ENCODE measurements at places on chromosomes 2 and 18. TPM values are rescaled to one million over a fixed set of nuclear protein-coding genes. Genes with fewer than 3 reads are reported as not detected.
A peak's percentile ranks its signal among the peaks of the same experiment; 100 is the strongest.

DNA sequence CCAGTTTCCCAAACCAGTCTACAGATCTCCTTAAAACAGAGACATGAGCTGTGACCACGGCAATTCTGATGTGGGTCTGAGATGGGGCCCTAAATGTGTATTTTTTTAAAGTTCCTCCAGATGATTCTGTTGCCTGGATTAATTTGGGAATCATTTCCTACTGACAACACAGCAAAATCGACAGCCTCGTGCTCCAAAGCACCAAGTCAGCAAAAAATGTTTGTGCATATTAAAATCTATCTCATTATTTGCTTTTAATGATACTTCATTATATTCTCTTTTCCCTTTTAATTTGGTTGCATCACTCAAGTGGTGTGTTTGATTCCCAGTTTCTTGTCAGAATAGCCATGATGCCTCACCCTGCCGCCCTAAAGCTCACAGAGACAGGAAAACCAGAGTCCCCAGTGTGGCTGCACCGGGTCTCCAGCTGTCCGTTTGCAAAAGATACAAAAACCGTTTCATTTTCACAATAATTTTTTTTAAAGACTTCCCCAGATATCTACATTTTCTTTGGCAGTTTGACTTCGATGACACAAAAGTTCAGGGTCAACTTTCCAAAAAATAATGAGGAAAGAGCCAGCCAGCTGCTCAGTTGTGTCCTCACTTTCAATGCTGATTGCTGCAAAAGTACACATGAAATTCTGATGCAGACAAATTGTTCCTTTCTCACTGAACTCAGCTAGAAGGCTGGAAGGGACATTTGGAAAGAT, 443.2 kb upstream of the ID2 start:
- DNase-seq, result no peak

- DNase-seq, result no peak
These were observed 75.0 kb upstream of the PKDCC start for GRCh38 chr2:41972819-41973218.

- DNase-seq, result peak; percentile 60
These were observed 267.4 kb downstream of the PHLPP1 start for GRCh38 chr18:62982600-62983251.

Gene NAGK
- total RNA-seq, result 96.2 TPM

GRCh38 chr18:10909724-10910123, 239.6 kb downstream of the PIEZO2 start:
- no peak for DNase-seq

DNA sequence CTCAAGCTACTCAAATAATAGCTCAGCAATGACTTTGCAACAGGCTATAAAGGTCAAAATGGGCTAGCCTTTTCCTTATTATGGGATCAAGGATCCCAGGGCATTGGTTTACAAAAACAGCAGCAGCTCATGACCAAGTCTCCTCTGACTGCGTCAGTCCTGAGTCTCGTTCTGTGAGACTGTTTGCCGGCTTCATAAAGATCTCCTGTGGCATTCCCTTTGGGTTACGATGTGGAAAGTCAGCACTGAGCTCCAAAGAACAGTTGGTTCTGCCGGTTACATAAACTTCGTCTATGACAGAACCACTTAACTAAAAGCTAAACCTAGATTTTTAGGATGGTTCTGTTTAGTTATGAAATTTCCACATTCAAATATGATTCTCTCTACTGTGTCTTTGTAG, 674.9 kb downstream of the ZEB2 start:
- DNase-seq, result no peak

GRCh38 chr2:176160986-176161824, 4.1 kb downstream of the HOXD3 start:
- no peak for DNase-seq

DNA sequence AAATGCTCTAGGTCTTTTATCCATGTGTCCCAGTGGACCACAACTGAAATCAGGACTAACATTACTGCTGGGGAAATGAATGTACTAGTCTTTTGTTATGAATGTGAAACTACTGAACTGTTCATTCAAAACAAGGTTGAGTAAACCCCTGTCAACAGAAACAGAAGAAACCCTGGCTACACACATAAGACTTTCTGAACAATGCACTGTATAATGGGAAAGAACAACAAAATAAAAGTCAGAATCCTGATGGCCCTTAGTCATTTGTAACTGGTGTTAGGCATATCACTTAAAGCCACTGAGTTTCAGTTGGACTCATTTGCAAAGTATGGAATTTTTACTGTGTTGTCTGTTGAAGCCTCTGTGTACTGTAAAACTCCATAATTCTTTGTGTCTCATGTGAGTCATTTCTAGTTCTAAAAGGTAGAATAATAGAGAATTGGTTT, 77.0 kb upstream of the UBXN4 start:
- no peak for DNase-seq

Gene ANO7
- 0.57 TPM for total RNA-seq

Gene PUM2
- 177 TPM for total RNA-seq

- no peak for DNase-seq
These were observed 291.5 kb downstream of the SLC4A3 start for GRCh38 chr2:219918944-219919343.

Gene POTEI
- total RNA-seq, result not detected

GRCh38 chr18:63603355-63603754, 16.2 kb downstream of the SERPINB13 start:
- no peak for DNase-seq

Gene TRAPPC12
- 150 TPM for total RNA-seq

DNA sequence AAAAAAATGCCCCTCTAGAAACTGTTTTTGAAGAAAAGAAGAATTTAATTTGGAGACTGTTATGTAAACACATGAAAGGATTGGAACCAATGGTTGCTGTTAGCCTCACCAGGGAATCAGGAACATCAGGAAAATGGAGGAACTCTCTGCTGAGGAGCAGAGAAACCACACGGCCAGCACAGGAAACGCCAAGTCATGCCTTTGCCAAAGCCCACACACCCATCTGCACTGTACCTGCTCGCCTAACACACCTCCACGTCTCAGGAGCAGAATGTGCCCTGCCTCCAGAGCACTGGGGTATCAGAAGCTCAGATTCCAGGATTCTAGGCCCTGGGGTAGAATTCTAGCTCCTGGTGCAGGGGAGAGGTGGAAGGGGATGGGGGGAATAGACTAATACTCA, 9.8 kb upstream of the SCYGR1 start:
- DNase-seq, result no peak

- DNase-seq, result no peak
These were observed 143.5 kb downstream of the SH3RF3 start for GRCh38 chr2:109272461-109272860.

- DNase-seq, result no peak
These were observed 5.9 kb upstream of the POLE4 start for GRCh38 chr2:74952575-74952974.

GRCh38 chr18:75290737-75291358, 80.3 kb downstream of the TSHZ1 start:
- no peak for DNase-seq

Gene MYOM1
- 5.6 TPM for total RNA-seq

Gene KRTCAP3
- 23.7 TPM for total RNA-seq

GRCh38 chr2:230916218-230916617, 8.8 kb downstream of the GPR55 start:
- no peak for DNase-seq

DNA sequence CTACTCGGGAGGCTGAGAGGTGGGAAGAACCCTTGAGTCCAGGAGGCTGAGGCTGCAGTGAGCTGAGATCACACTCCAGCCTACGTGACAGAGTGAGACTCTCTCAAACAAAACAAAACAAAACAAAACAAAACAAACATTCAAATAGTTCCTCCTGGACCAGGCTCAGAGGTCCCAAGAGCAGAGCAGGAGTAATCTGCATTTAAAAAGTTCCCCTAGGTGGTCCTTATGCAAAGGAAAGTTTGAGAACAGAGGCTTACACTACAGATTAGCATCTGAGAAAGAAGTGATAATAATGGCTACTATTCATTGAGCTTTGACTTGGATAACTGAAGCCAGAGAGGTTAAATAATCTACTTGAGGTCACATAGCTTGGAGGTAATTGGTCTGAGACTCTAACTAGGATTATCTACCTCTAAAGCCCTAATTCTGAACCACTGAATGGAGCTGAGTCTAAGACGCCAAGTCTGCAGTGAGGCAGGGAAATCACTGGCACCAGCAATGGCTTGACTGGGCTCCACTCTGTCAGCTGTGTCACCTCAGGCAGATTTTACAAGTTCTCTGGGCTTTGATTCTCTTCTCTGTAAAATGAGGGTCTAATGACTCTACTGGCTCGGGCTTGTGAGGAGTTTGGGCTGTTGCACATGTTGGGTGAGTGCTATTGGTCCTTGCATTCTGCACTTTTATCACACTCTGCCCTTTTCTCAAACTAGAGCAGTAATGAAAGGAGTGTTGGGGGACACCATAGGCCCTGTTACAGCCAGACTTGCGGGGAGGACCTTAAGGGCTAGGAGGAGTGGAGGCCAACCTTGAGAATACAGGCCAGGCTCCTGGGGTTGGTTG, 29.2 kb upstream of the DLX2 start:
- no peak for DNase-seq

Gene FBLN7
- total RNA-seq, result 10.3 TPM

GRCh38 chr18:77223221-77223639, 26.4 kb upstream of the GALR1 start:
- no peak for DNase-seq

DNA sequence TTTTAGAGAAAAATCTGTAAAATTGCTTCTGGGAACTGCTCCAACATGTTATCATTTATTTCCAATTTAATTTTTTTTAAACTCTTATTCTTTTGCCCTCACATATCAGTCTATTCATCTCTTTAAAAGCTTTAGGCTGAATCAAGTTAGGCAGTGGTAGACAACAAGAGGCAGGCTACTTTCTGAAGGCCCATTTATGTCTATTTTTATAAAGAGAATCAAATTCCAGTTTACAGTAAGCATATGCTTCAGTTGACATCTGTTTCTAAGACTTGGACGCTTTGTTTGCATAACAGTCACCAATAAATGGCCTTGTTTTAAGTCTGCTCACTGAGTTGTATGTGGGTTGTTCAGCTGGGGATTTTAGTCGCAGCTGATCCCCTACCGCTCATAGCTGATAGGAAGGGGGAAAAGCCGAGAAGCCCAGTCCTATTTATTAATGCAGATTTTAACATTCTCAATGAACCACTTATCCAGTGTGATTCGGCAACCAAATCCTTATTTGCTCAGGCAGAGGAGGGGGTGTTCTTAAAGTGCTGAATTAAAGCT, 260.4 kb upstream of the SIX3 start:
- DNase-seq, result no peak

Gene ILKAP
- total RNA-seq, result 100 TPM

GRCh38 chr18:10739152-10739551, 213.3 kb downstream of the NAPG start:
- no peak for DNase-seq

DNA sequence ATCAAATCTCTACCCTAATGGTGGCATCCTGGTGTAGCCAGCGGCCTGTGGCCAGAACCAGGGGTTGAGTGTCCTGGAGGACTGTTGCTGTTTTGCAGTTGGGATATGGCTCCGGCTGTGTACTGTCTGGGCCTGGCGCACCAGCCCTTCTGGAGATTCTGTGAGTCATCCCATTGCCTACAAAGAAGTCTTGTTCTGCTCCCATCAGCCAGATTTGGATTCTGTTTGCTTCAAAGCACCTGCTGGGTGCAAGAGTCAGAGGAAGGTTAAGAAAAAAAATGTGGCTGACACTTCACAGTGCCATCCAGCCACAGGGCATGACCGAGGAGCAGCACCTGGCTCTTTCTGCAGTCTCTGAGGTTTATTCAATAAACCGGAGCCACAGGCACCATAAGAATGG, 41.0 kb upstream of the ASAP2 start:
- no peak for DNase-seq

GRCh38 chr2:28676152-28676835, 75.3 kb upstream of the PPP1CB start:
- DNase-seq, result no peak

DNA sequence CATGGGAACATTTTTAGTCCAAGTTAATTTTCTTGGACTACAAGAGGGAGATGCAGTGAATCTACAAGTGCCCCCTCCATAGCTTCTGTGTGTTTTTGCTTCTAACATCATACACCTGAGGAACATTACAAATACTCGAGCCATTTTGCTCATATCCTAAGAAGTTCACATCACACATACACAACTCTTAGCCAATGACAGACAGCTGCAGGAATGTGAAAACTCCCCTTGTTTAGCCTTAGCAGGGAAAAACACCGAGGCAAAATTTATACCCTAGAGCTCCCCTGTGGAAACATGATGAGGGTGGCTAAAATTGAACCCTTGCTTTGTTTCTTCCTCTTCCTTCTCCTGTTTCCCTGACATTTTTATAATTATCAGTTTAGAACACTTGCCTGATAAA, 928.3 kb upstream of the NRXN1 start:
- DNase-seq, result no peak

DNA sequence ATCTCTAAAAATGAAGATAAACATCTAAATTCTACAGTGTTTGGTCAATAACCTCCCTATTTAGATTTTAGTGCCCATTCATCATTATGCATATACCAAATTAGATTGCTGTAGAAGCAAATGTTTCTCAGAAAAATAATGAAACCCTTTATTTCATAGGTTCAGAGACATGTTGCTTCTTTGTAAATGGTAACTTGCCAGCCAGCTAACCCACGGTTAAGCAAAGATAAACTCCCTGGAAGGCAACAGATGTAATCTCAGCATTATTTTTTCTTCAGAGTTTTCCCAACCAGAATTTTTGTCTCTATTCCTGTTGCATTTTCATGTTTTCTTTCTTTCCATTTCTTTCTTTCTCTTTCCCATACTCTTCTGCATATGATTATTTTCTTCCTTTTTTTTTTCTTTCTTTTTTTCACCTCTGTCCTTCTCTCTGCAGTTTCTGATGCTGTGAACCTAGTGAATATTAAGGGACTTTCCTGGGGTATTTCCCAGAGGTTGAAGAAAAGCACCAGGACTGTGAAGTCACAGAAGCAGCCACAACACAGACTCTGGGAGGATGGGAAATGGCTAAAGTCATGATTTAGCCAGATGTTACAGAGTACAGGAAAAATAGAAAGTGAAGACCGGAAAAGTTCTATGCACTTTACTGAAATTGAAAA, 50.0 kb upstream of the DSG1 start:
- DNase-seq, result no peak

- no peak for DNase-seq
These were observed 194.4 kb upstream of the ID2 start for GRCh38 chr2:8487461-8487932.

- DNase-seq, result no peak
These were observed 31.1 kb upstream of the PPP1R1C start for GRCh38 chr2:181954538-181954883.

Gene NT5DC4
- not detected for total RNA-seq

Measured in naive thymus-derived CD8-positive, alpha-beta T cell (primary cell).